ENCODE measurements at places on chromosomes 16 and 17.

DNA sequence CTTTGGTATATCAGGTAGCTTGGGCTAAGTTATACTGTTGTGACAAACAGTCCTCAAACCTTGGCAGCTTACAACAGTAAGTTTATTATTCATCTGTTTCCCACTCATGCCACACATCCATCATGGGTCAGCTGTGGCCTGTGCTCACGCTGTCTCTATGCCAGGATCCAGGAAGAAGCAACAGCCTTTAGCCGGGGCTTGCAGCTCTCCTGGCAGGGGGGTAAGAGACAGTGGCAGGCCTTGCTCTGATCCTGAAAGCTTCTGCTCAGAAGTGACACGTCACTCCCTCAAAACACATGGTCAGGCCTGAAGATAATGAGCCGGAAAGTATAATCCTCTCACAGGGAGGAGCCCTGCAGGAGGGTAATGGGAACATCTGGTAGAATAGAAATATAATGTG is 377.6 kb downstream of the CPPED1 start:
- no peak for DNase-seq

DNA sequence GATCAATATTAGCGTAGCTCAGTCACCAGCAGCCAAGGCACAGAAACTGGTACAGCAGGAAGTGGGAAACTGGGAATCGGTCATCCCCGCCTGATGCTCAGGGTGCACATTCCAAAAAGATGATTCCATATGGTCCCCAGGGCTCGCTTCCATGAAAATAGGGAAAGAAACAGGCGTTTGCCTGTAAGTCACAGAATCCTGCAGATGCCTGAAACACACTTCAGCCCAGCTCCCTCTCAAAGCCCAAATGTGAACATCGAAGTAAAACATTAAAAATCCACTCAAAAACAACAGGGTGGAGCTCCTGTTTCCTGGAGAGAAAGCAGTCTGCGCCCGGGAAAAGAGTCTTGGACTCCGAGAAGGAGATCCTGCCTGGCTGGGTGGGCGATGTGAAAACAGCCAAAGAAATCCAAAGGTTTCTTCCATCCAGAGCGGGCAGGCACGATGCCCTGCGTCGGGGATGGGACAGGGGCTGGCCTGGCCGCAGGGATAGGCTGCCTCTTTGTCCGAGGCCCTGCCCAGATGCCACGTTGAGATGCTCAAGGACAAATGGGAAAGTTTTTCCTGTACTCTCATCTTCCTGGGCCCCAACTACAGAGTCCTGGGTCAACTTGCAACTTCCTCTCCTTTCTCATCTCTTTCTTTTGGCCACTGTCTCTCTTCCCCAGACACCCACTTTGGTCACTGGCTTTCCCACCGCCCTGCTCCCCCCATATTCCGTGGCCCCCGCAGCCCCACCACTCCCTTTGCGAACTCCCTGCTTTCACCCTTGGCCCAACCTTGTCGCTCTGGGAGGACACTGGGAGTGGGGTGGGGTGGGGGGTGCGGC is 743 bp downstream of the WIPI1 start:
- DNase-seq = peak; percentile 73

GRCh38 chr17:76027159-76027839 is at the start of gene EVPL:
Gene EVPL, minus strand, starts transcription at chr17:76027306. Its CDS starts 108 bp downstream, at chr17:76027198.
- DNase-seq = no peak

GRCh38 chr16:85557083-85557970 is 55.8 kb upstream of the GSE1 start:
- peak; percentile 55 for DNase-seq

DNA sequence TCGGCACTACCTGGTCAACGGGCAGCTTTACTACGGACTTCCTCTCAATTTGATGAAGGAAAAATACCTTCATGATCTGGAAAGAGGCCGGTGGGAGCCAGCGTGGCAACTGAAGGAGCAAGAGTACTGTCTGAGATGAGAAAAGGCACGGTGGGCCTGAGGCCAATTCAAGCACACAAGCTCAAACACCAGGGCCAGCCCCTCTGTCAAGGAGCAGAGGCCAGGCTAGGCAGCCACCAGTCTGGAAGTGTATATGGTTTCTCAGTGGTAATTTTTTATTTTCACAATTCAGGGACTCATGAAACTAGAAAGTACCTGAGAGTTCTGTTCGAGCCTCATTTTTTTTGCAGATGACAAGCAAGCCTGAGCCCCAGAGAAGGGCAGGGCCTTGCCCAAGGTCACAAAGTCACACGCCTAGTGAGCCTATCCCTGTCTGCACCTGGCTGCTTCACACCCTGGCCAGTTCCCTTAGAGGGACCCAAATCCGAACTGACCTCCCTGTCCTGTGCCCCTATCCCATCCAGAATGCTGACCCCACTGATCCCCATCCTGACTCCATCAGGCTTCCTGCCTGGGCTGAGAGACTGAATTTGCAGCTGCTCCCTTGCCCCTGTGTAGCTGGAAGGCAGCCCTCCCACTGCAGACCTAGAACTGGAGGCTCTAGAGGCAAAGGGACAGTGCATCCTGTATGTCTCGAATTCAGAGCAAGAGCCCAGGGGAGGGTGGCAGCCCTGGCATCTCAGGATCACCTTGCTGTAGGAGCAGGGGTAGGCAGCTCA is 4.8 kb upstream of the TBX2 start:
- DNase-seq = peak; percentile 58

DNA sequence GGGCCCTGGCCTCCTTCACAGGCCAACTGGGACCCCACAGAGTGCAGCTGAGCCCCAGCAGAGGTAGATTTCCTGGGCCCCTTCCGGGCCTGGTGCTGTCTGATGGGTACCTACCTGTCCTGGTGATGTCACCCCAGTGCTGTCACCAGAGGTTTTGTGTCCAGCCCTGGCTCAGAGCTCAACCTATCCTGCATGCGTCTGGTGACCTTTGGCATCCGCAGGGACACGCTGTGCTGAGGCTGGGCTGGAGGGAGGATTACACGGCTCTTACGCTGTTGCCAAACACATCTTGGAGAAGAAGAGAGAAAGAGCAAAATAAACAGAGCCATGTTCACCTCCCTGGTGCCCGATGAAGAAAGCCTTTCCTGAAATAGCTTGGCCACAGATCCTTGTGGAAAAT is 70.6 kb upstream of the MED9 start:
- no peak for DNase-seq

DNA sequence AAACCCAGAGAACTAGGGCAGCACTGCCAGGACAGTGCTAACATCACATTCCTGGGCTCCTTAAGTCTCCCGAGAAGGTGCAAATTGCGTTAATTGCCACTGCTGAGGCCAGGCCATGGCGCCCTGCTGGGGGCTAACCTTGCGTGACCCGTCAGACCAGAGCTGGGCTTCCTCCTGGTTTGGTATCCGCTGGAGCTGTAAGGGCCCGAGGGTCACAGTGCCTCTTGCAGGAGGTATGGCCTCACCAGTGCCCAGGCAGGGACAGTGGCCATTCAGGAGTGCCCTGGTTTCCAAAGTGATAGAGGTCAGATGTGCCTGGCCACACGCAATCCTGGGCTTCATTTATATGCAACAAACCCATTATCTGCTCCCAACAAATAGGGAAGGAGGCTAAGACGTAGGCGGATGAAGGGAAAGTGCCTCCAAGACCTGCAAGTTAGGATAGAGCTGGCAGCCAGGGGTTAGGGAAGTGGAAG is 17.7 kb upstream of the ADCY9 start:
- DNase-seq = no peak

DNA sequence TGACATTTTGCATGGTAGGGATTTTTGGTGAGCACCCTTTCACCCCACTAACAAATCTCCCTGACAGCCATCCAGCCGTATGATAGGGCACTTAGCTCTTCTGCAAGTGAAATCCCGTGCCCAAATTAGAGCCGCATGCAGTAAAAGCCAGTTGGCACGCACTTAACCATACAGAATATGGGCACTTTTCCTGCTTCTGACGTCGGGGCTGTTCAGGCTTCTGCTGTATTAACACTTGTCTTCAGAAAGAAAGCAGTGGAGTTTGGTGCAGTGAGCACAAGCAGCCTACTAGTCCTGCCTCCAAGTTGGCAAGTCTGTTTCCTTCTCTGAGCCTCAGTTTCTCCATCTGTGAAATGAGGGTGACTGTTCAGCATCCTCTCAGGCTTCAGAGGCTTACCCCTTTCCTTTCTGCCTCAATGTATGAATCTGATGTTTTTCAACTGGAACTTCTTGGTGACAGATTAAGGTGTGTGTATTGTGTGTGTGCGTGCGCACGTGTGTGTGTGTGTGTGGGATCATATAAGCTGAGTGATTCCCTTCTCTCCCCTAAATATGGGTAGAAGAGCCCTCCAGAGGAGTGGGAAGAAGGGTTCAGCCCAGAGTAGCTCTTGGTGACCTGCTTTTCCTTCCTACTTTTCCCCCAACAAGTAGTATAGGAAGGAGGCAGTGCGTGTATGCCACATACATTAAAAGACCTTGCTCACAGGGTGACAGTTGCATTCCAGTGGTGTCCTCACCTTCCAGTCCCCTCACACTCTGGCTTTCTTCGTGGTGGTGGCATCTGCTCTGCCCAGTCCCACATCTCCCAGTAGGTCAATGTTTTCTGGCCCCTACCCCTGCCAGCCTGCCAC is 19.0 kb downstream of the IGF2BP1 start:
- no peak for DNase-seq

DNA sequence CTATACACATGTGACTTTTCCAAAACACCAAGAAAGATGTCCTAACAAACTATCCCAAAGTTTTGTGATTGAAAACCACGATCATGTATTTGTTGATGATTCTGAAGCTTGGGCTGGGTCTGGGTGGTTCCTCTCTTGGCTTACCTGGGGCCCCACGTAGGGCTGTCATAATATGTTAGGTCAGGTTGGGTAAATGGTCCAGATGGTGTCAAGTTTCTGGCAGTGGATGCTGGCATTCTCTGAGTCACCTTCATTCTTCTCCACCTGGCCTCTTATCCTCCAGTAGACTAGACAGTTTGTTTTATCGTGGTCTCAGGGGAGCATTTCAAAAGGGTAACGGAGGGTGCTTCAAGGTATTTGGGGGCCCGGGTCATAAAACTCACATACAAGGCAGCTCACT is 39.4 kb downstream of the SYCE1L start:
- DNase-seq = no peak

DNA sequence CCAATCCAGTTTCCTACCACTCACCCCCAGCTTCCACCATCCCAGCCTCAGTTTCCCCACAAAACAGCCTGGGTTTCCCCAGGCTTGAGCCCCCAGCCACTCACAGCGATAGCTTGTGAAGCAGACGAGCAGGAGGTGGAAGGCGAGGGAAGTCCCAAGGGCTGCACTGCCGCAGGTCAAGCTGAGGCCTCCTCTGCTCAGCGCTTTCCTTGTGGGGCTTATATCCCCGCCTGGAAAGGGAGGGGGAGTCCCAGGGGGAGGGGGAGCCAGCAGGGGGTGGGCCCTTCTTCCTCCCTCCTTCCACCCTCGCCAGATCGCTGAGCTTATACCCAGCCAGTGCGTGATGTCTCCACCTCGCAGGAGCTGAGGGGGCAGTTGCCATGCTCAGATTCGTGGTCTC is at the start of gene PYY:
TSS of gene PYY (minus strand) at position 195 of the 400 bp plus-strand sequence. CDS start 457 bp downstream, outside the sequence.
- no peak for DNase-seq

DNA sequence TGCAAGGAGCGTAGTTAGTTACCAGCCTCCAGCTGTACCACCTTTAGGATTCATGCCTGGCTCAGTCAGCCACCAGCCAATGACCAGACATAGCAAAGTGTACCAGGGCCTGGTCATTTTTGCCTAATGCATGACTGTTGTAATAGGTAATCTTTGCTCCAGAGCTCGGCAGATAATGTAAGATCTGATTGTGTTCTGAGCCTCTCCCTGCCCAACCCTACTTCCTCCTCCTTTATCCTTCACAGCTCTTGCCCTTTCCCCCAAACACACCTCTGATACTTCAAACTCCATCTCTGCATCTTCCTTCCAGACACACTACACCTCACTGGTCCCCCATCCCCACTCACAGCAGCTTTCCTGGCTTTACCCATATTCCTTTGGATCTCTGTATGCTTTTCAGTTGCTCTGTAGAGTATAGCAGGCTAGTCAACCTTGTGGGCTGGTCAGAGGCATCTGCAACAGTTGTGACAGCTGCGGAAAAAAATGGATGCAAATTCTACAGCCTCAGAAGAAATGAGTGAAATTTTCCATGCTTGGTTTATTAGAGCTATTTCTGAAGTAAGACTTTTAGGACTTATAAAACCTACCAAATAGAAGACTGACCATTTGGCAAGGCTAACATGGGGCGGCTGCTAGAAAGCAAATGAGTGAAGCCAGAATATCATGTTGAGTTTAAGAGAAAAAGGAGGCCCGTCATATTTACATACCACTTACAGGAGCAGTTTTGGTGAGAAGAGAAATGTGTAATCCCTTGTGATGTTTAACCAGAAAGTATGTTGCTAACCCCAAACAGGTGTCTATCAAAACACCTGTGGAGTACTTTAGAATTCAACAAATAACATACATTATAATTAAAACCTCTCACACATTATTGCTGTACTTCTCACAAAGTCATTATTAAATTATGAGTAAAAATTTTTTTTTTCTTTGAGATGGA is 19.9 kb upstream of the C16orf87 start:
- no peak for DNase-seq

- DNase-seq = no peak
These were observed 76.0 kb downstream of the CMIP start for GRCh38 chr16:81520560-81521135.

DNA sequence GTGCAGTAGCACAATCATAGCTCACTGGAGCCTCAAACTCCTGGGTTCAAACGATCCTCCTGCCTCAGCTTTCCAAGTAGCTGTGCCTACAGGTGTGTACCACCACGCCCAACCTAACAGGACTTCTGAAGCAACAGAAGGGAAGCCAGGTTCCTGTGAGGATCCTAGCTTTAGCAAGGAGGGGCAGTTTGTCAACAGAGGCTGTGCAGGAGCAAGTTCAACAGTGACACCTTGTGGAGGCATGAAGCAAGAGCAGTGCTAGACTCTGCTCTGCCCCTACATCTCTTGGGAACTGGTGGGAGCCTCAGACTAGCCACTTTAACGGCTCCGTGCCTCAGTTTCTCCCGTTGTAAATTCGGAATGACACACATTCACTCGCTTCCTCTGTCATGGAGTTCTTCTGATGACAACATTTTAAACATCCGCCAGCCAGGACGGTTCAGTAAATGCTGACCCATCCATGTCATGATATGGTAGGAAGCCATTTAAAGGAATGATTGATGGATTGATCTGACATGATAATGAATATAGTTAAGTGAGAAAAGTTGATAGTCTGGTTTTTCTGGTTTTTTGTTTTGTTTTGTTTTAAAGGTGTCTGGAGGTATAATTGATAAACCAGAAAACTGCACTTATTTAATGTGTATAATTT is 218.7 kb downstream of the MRTFB start:
- DNase-seq = peak; percentile 37

DNA sequence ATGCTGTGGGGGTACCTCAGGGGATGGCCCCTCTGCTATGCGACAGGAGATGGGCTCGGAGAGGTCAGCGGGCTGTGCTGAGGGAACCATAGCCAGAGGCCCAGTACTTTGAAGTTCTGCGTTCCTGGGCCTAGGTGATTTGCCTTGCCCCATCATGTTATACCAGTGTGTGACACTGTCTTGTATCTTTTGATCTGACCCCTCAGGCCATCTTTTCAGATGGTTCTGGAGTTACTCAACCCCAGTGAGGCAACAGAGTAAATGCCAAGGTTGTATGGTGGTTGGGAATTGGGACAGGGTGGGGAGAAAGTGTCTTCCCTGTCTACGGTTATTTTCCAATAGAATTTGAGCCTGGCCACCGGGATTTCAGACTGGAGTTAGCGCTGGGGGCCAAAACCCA is 8.5 kb downstream of the MSI2 start:
- DNase-seq = no peak

Data from hepatic stellate cell (primary cell).